T1000 (cell line): ENCODE measurements at places on chromosomes 13 and 19.

DNA sequence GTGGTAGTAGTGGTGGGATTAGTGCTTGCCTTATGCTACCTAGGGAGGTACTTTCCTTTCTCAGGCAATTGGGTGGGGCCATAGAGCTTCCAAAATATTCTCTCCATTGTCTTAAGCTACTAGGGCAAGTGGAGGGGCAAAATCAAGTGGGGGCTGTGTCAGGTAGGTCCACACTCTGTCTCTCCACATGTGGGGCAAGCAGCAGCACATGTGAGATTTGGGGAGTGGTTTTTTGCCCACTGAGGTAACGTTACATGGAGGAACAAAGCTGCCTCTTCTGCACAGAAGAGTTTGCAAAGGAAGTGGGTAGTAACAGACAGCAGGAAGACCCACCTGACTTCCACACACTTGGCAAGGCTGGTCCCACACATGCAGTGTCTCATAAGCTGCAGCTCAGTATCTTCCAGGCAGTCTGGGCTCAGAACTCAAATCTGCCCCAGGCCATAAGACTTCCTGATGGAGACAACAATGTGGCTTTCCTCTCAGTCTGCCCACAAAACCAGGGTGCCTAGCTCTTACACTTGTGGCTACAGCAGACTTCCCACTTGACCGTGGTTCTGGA is 1581.5 kb upstream of the PCDH20 start:
- DNase-seq = no peak

- DNase-seq = no peak
Measured at GRCh38 chr13:94248454-94249228, 230.8 kb downstream of the DCT start.

GRCh38 chr13:91278888-91279287 is 68.6 kb upstream of the MIR17HG start:
- DNase-seq = no peak

DNA sequence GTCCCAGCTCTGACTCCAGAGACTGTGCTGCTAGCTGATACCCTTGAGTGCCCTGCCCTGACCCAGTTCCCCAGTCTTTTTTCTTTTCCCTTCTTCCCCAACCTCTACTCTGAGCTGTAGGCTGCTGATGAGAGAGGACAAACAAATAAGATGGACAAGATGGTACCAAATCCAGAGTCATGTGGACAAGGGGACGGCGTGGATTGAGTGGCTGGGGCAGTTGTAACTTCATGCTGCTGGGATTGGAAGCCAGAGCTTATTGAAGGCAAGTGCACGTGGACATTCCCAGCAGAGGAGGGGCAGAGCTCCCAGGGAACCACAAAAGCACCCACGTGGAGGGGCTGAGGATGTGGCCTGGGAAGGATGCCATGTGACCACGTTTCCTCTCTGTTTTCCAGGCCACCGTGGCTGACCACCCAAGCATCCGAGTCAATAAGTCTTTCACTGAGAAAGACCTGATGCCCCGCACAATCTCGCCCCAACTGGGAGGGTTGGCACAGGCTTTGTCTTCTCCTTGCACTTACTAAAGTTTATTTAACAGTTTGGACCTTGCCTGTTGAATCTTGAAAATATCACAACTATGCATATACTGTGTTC is 323.3 kb upstream of the ZNF507 start:
- no peak for DNase-seq

- DNase-seq = no peak
Measured at GRCh38 chr13:84332346-84332745, 450.1 kb upstream of the SLITRK1 start.

DNA sequence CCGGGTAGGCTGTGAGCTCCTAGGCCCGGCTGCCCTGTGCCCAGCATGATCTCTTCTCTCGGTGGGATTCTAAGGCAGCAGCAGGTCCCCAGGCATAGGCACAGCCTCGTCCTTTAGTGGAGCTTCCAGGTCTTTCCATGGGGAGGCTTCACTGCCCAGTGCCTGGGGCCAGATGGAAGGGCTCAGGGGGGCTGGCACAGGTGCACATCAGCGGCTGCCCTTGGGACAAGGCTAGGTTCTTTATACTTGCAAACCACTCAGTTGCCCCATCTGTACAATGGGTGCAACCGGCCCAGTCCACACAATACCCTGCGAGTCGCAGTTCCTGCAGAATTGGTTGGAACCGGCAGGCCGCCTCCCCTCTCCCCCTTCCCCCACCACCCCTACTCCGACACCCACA is 14.2 kb downstream of the KCTD15 start:
- DNase-seq = no peak

DNA sequence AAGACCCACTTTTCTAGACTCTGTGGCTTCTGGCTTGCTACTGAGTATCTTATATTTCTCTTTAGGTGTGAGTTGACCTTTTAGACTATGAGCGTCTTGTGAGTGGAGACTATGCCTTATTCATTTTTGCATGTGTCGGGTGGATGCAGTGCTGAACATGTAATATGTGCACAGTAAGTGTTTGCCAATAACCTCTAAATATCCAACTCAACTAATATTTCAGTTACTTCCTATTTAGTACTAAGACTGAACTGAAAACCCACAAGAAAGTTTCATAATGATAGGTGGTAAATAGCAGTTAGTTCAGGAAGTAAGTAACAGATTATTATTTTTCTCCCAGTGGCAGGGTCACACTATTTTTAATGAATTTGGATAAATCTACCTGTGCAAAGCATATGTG is 269.3 kb downstream of the KCNRG start:
- no peak for DNase-seq

- DNase-seq = no peak
Measured at GRCh38 chr13:25394402-25395060, 22.8 kb downstream of the ATP8A2 start.

- DNase-seq = peak; percentile 47
Measured at GRCh38 chr19:46180701-46181387, 32.8 kb downstream of the IGFL2 start.

- no peak for DNase-seq
Measured at GRCh38 chr13:30696278-30697176, 38.8 kb upstream of the ALOX5AP start.

- no peak for DNase-seq
Measured at GRCh38 chr19:5395556-5395955, 54.9 kb upstream of the PTPRS start.

GRCh38 chr13:31919971-31920726 is 111.4 kb upstream of the FRY start:
- no peak for DNase-seq

DNA sequence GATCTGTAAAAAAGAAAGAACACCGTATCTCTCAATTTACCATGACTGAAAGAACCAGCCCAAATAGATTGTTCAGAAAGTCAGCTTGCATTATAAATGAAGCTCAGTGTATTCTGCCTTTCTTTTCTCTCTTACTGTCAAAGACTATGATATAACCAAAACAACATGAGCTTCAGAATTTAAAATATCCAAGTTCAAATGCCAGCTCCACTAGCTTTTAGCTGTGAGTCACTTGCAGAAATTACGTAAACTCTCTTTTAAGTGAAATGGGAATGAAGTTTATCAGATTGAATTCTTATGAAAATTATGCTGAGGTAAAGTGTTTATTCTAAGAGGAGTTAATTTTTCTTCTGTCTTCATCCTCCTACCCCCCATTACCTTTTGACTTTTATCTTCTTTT is 20.0 kb upstream of the POSTN start:
- DNase-seq = no peak

GRCh38 chr19:33189453-33189852 is 4.7 kb upstream of the LRP3 start:
- no peak for DNase-seq

DNA sequence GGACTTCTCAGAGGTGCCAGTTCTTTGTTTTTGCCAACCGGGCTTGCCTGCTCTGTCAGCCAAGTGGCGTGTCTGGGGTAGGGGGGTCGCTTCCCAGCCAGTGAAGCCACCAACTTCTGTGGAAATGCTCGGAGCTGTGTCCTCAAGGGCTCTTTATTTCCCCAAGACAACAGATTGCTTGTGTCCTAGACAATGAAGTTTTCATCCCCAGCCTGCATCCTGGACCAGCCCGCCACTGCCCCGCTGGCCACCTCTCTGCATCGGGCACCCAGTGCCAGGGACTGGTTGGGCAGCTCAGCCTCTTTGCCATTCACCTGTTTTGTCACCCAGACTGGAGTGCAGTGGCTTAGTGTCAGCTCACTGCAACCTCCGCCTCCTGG is 3.7 kb downstream of the RAB11B start:
- no peak for DNase-seq

- no peak for DNase-seq
Measured at GRCh38 chr19:29439688-29440550, 85.9 kb upstream of the VSTM2B start.

DNA sequence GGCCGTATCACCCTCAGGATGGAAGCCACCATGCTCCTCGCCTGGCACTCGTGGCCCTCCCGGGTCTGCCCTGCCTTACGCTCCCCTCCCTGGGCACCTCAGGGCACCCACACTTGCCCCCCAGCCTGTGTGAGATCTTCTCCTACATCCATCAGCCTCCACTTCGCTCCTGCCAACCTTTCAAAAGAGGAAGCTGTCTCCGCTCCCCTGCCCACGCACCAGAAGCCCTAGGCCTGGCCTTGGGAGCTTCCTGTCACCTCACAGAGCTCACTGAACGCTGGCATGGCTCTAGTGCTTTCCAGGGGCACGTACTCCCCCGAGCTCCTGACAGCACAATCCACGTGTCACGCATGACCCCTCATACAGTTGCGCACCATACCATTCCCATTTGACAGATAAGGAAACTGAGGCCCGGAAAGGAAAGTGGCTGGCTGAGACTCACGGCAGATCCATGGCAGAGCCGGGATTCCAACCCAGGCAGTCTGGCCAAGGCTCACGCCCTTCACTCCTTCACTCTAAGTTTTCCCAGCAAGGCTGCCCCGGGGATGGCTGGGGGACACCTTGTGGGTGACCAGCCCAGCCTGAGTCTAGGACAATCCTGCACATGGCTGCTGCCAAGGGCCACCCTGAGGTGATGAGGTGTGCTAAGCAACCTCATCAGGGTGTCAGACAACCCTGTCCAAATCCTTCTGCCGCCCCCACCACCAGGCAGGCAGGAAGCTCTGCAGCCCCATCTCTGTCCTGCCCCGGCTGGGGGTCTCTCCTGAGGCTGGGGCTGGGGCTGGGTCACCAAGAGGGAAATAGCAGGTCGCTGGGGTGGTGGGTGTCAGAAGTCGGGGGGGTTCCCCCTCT is 19.3 kb downstream of the PPP1R12C start:
- no peak for DNase-seq

DNA sequence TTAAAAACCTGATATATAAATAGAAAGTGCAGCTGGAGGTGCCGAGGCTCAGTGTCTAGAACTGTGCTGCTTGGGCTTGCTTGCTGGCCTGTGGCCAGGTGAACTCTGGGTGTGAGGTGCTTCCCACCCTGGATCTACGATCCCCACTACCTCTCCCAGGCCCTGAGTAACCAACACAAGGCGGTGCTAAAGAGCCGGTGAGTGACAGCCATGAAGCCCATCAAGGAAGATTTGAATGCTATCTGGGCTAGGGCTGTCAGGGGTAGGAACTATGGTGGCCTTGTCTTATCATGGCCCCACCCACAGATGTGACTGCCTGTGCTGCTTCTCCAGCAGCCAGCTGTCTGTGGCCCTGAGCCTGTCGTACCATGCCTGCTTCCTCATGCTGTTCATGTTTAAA is 25.6 kb upstream of the ZNF91 start:
- no peak for DNase-seq

GRCh38 chr13:70042193-70042592 is 65.4 kb upstream of the ATXN8OS start:
- DNase-seq = no peak

DNA sequence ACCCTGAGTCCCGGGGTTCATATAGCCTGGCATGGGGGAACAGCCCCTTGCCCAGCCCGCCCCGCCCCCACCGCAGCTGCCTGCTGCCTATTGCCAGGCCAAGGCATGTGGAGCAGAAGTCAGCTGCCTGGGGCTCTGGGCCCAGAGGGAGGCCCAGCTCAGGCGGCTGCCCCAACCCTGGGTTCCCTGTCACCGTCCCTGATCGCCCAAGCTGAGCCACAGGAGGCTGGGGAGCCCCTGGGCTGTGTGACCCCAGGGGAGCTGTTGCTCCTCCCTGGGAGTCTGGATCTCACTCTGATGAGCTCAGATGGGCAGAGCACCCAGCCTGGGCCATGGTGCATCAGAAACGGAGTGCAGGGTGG is 1.4 kb downstream of the PLIN4 start:
- DNase-seq = no peak

GRCh38 chr13:99671746-99672145 is 170.5 kb downstream of the TM9SF2 start:
- DNase-seq = no peak

DNA sequence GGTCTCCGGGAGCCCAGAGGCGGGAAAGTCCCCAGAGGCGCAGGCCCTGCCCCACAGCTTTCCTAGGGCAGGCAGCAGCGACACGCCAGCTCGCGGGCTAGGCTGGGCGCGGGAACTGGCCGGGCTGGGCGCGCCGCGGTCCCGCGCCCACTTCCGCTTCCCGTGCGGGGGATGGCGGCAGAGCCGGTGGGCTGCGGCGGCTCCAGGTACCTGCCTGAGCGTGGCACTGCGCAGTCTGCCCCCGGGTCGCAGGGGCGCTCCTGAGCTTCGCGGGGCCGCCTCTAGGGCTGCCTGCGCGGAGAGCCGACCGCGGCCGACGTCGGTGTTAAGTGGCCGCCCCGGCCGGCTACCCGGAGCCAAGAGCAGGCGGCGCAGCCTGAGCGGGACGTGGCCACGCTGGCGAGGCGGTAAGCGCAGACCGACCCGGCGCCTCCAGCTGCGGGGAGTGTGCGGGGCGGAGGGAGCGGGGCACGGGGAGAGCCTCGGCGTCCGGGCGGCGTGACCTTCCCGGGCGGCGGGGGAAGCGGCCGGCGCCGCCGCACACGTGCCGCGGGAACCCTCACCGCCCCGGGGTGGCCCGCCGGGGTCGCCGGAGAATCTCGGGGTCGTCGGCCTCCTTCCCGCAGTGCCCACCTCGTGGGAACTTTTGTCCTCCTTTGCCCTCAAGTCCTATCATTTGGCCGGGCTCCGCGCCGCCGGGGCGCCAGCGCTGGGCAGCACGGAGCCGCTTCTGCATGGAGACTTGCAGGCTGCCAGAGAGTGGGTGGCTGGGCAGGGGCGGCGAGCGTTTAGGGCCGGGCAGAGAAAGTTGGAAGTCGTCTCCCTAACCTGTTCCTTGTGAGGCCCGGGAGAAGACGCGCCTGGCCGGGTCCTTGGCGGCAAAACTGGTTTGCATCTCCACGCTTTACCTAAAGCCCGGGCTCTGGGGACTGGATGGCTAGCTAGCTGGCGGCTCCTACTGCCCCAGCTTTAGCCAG is 31.4 kb upstream of the MPHOSPH8 start:
- peak; percentile 29 for DNase-seq

- DNase-seq = no peak
Measured at GRCh38 chr19:13951799-13952153, 533 bp upstream of the DCAF15 start.

DNA sequence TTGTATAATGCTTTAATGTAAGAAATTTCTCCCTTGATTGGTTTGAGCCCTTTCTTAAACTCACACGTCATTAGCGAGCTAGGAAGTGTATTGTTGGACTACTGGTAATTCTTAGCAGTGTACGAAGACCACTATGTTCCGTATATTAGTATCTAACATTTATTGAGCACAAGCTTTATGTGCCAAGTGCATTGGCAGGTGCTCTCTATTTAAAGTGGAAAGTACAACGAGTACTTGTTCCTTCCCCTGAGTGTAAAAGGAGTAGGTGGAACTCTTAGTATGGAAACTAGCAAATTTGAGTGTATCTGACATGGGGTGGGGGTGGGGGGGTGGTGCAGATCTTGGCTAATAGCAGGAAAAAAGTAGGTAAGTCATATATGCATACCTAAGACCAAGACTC is 594.7 kb downstream of the FGF9 start:
- DNase-seq = no peak

GRCh38 chr13:80074143-80074752 is 266.7 kb downstream of the SPRY2 start:
- no peak for DNase-seq
